EL (cell line): ENCODE measurements at places on chromosomes 7 and 10.

DNA sequence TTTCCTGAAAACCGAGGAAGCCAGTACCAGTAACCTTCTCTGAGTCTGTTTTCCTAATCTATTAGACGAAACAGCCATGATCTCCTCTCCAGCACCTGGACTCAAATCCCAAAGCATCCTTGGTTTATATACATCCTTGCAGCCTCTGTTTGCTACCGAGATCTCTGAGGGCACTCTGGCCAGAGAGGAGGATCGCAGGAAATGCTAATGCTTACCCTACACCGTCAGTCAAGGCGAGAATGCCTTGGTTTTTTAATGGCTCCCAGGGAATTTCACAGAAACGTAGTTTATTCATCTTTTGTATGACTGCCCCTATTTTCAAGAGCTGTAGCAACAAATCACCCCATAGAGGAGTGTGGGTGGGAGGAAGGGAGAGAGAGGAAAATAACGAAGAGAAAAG lies 91.5 kb upstream of the CALN1 start:
- no peak for DNase-seq

DNA sequence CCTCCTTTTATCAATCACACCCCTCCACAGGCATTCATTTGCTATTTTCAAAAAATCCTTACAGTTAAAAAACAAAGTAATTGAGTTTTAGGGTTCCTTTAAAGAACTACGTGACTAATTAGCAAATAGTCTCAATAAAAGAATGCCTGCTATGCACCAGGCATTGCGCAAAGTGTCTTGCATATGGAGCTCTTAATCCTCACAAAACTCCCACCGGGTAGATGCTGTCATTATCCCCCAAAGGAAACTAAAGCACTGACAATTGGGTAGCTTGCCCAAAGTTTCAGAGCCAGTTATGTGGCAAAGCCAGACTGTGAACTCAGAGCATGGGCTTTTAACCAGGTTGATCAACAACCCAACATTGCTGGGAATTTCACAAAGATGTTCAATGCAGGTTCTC lies 305.7 kb downstream of the ELMO1 start:
- no peak for DNase-seq

DNA sequence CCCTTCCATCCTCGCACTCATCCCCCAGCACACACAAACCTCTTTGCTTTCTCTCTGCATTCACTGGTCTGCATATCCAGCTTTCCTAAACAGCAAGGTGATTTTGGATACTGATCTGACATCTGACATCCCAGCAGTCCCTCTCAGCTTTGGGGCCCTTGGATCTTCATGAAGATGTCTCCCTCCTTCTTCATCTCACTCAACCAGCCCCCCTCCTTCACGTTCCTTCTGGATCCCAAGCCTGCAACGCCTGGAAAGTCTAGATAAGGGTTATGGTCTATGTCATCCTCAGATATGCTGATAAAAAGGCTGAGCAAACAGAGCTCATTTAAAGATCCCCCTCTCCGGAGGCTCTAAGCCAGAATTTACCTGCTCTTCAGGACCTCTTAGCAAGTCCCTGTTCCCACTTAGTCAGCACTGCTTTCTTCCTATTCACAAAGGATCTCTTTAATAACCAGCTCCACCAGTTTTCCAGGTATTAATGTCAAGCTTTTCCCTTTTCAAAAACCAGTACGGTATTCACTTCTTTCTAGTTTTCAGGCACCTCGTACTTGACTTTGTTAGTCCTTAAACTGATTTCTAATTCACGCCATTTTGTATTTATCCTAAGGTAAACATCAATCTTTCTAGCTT lies 38.9 kb downstream of the CREB3L2 start:
- DNase-seq: no peak

DNA sequence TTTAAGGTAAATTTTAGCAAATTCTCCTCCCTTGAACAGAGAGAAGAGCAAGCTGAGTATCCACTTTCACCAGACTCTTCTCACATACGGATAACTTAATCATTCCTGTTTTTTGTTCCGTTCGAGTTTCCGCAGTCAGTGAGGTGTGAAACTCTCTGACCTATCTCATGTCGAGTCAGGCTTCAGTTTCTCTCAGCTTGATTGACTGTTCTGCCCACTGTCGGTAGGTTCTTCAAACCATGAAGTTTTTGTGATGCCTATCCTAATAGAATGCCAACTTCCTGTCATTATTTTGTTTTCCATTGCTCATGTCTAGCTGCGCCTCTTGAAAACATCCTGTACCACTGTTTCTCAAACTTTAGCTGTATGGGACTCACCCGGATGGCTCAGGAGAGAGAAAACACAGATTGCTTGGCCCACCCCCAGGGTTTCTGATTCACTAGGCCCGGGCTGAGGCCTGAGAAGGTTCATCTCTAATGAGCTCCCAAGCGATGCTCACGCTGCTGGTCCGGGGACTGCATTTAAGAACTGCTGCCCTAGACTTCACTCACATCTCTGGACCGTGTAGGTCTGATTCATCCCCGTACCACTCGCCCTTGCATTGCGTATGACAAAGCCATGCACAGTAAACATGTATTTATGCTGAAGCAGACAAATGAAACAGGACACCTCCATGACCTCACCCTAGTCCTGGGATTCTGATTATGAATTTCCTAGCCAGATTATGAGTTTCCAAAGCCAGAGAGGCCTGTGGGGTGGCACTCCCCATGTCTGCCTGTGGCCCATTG lies 208.4 kb upstream of the AGK start:
- DNase-seq: no peak

DNA sequence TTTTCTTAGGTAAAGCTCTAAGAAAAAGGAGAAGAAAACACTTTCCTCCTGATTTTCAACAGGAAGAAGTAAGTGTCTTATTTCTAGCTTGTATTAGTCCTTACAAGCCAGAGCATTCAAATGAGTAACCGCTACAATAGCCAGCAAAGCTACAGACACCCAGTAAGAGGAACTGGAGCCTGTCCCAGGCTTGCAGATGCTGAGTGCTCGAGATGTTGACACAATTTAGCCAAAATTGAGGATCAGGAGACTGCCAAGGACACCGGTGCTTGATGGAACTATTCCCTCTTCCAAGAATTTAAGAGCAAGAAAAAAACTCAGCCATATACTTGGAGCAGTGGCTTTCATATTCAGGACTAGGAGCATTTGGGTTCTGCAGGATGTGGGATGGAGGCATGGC lies 149.3 kb upstream of the DPP6 start:
- DNase-seq: no peak
